Activated CD4-positive, alpha-beta T cell treated with anti-CD3 and anti-CD28 coated beads, Interleukin-2, Interleukin-6, amounts not matched to agents 100 ng/mL and 50 ng/mL, durations not matched to agents 16 hours and 8 hours (primary cell): ENCODE measurements at places on chromosomes 11 and 22.

DNA sequence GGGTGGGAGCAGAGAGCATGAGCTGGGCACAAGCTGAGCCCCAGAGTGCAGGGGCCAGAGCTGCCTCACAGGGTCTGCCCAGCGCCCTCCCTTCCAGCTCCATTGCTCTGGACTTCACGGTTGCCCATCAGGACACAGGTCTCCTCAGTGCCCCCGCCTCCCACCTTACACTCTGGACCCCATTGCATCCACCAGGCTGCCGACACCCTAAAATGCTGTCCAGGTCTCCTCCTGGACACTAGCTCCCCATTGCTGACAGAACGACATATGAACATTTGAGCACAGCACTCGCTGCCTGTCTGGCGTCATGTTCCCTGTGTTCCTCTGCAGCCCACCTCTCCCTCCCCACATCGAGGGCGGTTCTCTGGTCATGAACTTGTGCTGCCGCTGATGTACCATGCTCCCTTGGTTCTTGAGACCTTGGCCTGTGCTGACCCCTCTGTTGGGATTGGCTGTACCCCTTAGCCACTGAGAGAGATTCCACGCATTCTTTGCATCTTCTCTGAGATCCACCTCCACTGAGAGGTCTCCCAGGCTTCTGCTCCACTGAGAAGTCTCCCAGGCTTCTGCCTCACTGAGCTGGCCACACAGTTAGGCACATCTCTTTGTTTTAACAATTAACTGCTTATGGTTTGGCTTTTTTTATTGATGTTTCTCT, 34.2 kb upstream of the NECTIN1 start:
- DNase-seq = no peak

GRCh38 chr11:17853280-17853679, 118.7 kb downstream of the KCNC1 start:
- DNase-seq = no peak

DNA sequence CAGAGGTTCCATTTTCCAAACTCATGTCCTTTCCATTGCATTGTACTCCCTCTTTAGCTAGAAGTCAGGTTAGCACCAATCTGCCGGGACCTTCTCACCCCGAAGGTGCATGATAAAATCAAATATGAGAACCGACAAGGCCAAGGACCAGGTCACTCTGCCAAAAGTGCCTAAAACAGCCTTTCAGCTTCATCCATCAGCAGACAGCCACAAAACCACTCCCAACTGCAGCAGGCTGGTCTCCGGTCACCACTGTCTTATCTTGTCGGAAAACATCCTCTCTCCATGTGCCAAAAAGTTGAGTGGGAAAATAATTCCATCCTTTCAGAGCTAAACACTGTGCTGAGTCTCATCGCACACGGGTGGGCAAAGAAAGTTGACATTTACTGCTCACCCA, 1.4 kb downstream of the PI4KA start:
- no peak for DNase-seq

DNA sequence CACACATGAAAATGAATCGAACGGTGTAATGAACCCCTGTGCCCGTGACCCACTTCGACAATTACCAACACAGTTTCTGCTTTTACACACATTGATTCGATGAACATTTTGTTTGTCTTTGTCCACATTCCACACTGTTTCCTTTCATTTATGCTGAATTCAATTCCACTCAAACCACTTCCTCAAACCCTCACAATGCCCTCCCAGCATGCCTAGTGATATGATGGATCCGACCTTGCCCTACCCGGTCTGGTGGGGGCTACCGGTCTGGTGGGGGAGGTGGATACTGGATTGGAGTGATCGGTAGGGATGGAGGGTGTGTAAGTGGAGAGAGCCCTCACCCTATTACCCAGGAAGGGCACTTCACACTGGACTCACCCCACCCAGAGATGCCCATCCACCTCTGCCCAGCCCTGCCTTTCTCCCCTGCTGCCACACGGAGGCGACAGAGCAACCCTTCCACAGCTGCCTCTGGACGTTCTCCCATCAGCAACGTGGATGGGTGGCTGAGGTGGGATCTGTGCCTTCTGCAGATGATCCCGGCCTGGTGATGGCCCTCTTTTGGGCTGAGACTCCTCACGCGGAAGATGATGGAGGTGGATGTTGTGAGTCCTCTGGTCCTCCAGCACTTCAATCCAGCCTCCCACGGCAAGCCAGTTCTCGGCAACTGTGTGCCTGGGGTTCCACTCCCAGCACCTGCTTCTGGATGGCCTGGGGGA, 33.0 kb upstream of the P2RY2 start:
- DNase-seq = peak; percentile 70

GRCh38 chr22:26993886-26994285, 336.5 kb downstream of the MIAT start:
- no peak for DNase-seq

DNA sequence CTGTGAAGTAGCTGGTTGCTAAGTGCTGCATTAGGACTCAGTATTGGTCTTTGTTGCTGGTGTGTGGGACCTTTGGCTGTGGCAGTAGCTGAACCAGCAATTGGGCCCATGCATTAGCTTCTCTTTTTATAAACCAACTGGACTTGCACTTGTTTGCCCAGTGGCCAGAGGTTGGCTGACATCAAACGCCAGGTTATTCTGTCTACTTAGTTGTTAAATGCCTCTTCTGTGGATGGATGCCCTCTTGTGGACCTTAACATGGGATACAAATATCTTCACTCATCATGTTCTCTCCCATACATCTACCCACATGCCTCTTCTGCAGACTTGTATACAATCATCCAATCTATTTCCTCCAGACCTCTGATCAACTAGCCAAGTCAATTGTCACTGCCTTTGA, 26.4 kb upstream of the ARHGAP20 start:
- DNase-seq = no peak

DNA sequence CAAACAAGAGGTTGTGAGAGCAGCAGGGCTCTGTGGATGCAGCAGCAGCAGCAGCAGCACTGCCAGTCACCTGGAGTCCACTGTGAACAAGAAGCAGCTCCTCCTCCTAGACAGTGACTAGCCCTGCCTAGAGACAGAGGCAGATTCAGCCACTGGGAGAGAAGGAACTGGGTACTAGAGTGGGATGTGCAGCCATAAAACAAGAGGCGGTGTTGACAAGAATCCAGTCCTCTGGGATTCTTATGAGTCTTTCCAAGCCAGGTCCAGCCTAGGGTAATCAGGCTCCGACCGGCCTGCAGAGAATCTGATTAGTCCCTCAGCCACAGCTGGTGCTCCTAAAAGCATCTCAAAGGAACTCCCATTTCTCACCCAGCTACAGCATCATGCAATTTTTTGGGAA, 83.9 kb upstream of the USP47 start:
- DNase-seq = no peak

DNA sequence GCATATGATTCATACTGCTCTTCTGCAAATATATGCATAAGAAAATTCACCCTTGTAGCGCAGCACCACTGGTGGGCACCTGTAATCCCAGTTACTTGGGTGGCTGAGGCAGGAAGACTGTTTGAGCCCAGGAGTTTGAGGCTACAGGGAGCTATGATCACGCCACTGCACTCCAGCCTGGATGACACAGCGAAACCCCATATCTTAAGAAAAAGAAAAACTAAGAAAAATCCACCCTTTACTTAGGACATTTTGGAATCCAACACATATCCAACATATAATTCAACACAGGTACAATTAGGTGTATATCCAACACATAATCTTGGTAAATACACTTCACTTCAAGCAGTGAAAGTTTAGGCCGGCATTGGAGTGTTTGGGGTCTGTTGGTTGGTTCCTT, 255.5 kb upstream of the PITPNB start:
- no peak for DNase-seq

DNA sequence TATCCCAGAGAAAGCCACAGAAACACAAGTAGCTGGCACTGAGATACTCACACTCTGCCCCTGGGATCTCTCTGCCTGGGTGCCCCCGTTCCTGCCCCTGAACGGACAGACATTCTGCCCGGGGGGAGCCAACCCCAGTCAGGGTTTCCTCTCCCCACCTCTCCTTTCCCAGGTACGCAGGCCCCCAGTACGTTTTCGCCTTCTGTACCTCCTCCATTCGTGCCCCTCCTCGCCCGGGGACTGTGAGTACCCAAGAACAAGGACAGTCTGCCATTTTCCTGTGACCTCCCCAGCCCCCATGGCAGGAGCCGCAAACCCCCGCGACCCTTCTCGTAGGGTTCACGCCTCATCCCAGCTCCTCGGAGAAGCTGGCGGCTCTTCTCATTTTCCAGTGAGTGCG, 29.1 kb upstream of the ELFN2 start:
- no peak for DNase-seq

DNA sequence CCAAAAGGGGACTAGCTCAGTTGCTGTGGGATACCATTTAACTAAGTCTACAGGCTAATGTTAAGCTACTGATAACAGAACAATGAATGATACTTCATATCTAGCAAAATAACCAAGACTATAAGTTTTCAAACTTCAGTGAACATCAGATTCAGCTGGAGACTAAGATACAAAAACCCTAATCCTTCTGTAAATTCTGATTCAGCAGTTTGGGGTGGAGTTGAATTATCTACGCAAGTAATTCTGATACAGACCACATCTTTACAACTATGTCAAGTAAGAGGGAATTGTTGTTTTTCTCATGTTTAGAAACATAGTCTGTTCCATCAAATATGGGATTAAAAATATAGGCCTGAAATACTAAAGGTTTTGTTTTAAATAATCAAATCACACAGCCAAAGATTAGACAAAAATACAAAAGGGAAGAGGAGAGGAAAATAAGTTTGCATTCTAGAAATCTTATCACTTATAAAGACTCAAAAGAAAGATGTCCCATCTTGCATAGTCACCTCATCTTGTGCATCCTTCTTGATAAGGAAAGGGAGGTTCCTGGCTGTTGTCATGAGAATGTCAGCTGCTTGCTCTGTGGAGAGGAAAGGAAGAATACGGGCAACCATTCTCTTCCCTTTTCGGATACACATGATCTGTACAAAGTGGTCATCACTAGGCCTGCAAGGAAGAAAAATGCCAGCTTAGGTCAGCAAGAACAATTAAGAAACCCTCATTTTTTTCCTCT, 21.4 kb downstream of the PATL1 start:
- DNase-seq = no peak

DNA sequence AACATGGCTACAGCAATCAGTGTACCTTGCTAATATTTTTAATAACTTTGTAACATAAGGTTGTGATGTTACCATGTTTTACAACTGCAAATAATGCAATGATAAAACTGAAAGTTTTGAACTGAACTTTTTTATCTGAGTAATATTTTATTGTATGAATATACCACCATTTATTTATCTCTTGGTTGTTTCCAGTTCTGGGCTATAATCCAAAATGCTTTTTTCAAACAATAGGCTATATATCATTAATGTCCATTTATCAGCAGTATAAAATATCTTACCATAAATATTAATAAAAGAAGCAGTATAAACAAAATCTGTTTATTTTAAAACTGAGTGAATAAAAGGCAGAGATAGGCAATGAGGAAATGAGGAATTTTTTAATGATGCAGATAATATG, 63.3 kb downstream of the SIK3 start:
- DNase-seq = no peak

- no peak for DNase-seq
These were observed at the start of gene SMTNL1 for GRCh38 chr11:57536947-57537619. TSS of gene SMTNL1 (plus strand) at chr11:57537595. CDS start at chr11:57542643, 5,048 bp downstream.
